ENCODE measurements at places on chromosomes 2 and 18. TPM values are rescaled to one million over a fixed set of nuclear protein-coding genes. Genes with fewer than 3 reads are reported as not detected.

RGPD4 gene
- 0.53 TPM for total RNA-seq

DNA sequence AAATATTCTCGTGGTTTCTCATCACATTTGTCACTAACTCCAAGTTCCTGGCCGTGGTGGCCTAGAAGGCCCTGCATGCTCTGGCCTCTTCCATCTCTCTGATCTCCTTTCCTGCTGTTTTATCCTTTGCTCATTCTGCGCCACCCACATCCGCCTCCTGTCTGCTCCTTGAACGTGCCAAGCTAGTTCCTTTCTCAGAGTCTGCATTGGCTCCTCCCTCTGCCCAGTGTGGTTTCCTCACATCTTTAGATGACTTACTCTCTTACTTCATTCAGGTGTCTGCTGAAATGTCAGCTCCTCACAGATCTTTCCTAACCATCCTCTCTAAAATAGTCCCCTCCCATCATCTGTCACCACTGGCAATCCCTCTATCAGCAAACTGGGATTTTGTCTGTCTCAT lies 158.6 kb upstream of the RBMS1 start:
- DNase-seq, result peak; percentile 62

POTEI gene
- not detected for total RNA-seq

CRYGC gene
- total RNA-seq, result not detected

- DNase-seq, result no peak
These were observed 126.0 kb downstream of the MBP start for GRCh38 chr18:77006305-77007175.

DNA sequence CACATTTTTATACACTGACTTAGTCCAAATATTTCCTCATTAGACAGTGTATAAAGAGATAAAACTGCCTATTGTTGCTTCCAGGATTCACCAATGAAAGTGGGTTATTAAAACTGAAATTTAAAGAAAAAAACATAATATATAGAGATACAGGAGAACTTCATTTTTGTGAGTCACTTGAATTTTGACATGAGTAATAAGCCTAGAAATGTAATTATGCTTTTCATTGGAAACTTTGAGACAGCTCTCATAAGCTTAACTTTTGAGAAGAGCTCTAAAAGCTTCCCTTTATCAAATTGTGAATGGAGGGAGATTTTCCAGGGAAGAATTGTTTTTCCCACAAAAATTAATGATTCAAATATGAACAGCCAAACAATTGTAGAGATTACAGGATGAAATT lies 14.1 kb downstream of the DYNC2LI1 start:
- DNase-seq, result no peak

- no peak for DNase-seq
These were observed 80.3 kb downstream of the FTCDNL1 start for GRCh38 chr2:199770716-199771115.

ZAP70 gene
- 440 TPM for total RNA-seq

LOXHD1 gene
- not detected for total RNA-seq

ALPG gene
- total RNA-seq, result not detected

KLHL41 gene
- total RNA-seq, result not detected

DNA sequence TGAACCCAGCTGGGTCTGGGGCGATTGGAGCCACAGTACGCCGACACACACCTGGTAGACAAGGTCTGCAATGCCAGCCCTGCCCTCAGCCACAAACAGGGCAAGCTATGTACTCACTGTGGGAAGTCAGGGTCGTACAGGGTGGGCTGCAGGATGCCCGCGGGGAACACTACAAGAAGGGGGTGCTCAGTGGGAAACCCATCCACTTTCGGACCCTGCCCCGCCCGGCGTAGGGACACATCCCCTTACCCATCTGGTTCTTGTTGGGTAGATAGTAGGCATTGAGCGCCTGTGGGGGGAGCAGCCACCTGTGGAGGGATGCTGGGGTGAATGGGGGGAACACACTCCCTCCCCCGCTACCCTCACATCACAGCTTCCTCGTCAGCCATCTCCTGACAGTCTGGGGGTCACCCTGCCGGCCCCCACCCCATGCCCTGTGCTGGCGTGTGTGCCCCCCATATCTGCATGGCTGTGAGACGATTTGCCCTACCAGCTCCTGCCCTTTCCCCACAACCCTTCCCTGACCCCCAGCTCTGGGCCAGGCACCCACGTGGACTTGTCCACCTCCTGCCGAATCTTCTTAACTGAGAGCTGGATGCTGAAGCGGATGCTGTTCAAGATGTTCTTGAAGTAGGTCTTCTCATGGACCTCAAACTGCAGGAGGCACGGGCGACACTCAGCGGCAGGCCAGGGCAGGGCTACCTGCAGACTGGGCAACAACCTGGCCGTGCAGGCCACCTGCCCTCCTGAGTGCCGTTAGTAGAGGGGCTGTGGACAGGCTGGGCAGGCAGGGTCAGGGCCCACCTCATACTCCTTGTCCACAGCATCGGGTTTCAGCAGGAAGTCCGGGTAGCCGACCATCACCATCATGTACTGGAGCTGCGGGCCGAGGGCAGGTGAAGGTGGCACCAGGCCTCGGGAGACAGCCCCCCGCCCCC lies 5.1 kb downstream of the ECEL1 start:
- no peak for DNase-seq

- no peak for DNase-seq
These were observed 24.1 kb upstream of the ACVR1 start for GRCh38 chr2:157900203-157900602.

- no peak for DNase-seq
These were observed 22.1 kb downstream of the KIF1A start for GRCh38 chr2:240797914-240798313.

- DNase-seq, result no peak
These were observed 292.4 kb downstream of the SP3 start for GRCh38 chr2:173672573-173673340.

EGR4 gene
- 0.17 TPM for total RNA-seq

GRCh38 chr2:231113489-231113888 lies 11.4 kb downstream of the HTR2B start:
- DNase-seq, result no peak

- DNase-seq, result no peak
These were observed 20.0 kb upstream of the NFE2L2 start for GRCh38 chr2:177284531-177284930.

LIMS2 gene
- 6.1 TPM for total RNA-seq

WDR12 gene
- 7.7 TPM for total RNA-seq

- no peak for DNase-seq
These were observed 330.9 kb downstream of the DCC start for GRCh38 chr18:52670896-52671295.

DNA sequence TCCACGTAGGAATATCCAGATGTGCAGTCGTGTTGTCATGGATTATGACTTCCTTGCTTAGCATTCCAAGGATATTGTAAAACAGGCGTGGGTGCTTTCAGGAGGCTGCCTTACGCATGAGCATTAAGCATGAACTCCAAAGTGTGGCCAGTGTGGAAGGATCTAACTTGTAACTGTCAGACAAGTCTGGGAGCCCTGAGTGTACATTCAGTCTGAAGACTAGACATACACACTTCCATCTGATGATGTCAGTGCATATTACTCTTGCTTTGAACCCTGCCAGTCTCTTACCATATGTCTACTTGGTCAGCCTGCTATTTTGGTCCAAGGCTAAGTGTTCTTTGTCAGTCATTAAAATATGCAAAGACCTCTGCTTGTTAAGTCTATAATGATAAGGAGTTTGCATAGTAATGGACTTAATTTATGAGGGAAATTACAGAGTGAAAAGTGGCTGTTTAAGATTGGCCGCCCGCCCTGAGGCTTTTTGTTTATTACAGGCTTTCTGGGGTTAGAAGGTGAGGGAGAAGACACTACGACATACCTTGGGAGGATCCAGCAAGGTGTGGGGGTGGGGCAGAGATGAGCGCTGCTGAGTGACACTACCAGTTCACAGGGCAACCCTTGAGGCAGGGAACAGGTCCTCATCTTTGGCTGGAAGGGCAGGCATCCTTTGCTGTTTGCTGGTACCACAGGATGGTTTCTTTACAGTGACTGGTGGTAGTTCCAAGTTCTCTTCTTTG lies 48.3 kb downstream of the CABLES1 start:
- DNase-seq, result no peak

DNA sequence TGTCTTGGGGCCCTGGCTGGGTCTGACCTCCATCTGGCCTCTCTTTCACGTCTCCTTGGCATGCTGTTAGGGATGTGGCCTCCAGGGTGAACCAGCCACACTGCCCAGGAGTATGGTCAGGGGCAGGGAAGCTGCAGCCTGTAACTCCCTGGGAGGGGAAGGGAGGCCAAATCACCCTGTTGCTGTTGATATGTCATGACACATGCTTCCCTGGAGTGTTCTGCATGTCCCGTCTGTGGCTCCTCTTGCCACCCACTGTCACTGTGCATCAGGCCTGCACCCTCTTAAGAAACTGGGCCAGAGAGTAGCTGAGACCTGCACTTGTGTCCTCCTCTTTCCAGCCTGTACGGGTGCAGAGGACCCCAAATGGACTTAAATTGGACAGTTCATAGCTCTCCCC lies 221.3 kb downstream of the FHOD3 start:
- DNase-seq, result no peak

ASB18 gene
- total RNA-seq, result not detected

- no peak for DNase-seq
These were observed 308.2 kb downstream of the PIEZO2 start for GRCh38 chr18:10841203-10841602.

FAHD2B gene
- total RNA-seq, result 39.3 TPM

GRCh38 chr2:208320686-208321085 lies 54.6 kb downstream of the PIKFYVE start:
- no peak for DNase-seq

BARD1 gene
- total RNA-seq, result 4.4 TPM

GRCh38 chr2:113791697-113792590 lies 35.5 kb upstream of the SLC35F5 start:
- DNase-seq, result no peak

GRCh38 chr2:68943581-68944568 lies 8.8 kb downstream of the GKN2 start:
- DNase-seq, result peak; percentile 40

GRCh38 chr18:49183921-49184320 lies 233.2 kb upstream of the SMAD7 start:
- no peak for DNase-seq

GRHL1 gene
- 0.28 TPM for total RNA-seq

CRYGA gene
- total RNA-seq, result not detected

DNA sequence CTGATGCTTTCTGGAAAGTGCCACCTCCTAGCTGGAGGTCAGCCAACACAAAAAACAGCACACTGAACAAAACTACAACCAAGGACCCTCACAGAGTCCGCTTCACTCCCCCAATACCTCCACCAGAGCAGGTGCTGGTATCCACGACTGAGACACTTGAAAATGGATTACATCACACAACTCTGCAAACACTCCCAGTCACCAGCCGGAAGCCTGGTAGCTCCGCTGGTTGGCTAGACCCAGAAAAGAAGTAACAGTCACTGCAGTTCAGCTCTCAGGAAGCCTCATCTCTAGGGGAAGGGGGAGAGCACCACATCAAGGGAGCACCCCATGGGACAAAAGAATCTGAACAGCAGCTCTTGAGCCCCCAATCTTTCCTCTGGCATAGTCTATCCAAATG lies 175.4 kb downstream of the LCLAT1 start:
- DNase-seq, result no peak

PJVK gene
- 3.8 TPM for total RNA-seq

SPEG gene
- 15.3 TPM for total RNA-seq

SYT4 gene
- not detected for total RNA-seq

- peak; percentile 36 for DNase-seq
These were observed at the start of gene FBXO41 for GRCh38 chr2:73284296-73285158. Gene FBXO41 (minus strand): TSS chr2:73284478. CDS start chr2:73269630, 14,848 bp downstream.

DNA sequence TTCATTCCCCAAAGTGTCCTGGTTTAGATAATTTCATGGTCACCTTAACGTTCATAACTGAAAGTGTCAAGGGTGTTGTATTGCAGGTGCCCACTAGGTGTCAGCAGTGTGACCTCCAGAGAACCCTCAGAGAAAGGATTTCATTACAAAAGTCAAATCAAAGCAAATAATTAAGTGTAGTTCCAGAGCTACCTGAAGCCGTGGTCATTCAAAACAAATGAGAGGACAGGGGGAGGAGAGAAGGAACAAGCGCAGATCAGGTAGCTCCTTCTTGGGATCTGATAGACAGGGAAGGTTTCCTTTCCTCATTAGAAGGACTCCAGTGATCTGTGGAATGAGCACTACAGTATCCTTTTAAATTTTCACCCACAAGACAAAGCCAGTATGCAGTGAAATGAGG lies at the start of gene SLC9A4:
SLC9A4 (plus strand) TSS at position 207 of the 400 bp plus-strand sequence. CDS start 534 bp downstream, outside the sequence.
- DNase-seq, result peak; percentile 36

GRCh38 chr2:136389809-136390208 lies 271.9 kb upstream of the CXCR4 start:
- no peak for DNase-seq

GRCh38 chr18:63683152-63683551 lies 19.6 kb upstream of the SERPINB11 start:
- DNase-seq, result no peak

DNA sequence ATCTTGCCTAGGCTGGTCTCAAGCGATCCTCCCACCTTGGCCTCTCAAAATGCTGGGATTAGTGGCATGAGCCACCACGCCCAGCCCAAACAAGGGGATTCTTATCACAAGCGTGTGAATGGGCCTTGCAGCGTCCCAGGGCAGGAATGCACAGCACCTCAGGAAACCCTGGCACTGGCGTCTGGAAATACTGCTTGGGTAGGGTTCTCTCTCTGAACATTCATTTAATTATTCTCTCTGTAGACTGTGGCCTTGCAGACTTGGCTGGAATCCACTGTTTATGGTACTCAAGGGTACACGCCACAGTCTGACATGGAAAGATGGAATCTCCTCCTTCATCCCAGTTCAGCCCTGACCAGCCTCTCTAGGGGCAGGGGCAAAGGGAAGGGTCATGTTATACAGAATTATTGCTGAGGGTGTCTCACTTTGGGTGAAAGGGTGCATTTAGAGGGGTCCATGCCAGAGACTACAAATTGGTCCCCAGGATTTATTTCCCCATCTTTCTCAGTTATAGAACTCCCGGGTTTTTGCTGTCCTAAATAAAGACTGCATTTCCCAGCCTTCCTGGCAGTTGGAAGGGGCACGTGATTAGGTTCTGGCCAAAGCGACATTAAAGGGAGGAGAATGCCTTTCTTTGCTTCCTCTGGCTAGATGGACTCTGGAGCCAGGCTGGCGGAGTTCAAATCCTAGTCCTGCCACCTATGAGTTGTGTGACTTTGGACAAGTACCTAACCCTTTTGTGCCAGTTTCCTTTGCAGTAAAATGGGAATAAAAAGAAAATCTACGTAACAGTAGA lies 147.2 kb upstream of the HAAO start:
- DNase-seq, result no peak

DNA sequence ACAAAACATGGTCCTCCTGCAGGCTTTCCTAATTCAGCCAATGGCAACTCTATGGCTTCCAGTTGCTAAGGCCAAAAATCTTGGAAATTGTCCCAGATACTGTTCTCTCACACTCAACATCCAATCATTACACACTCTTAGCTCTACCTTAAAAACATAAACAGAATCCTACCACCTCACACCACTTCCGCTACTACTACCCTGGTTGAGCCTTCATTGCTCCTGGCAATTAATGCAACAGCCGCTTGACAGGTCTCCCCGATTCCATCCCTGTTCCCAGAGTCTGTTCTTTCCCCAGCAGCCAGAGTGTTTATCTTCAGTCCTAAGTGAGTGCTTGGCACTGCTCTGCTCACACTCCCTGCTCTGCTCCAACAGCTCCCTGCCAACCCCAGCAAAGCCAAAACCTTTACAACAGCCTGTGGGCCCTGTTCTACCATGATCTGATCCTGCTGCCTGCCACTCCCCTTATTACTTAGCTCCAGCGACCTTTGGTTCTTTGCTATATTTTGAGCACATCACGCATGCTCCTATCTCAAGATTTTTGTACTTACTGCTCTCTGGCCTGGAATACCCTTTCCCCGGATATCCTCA lies 67.5 kb upstream of the AMMECR1L start:
- DNase-seq, result no peak

GRCh38 chr18:13943338-13943737 lies 28.0 kb upstream of the MC2R start:
- DNase-seq, result no peak

All from CD4-positive, alpha-beta T cell (primary cell).